GM04504 (cell line): ENCODE measurements at places on chromosomes 6 and 20.
A peak's percentile ranks its signal among the peaks of the same experiment; 100 is the strongest.

DNA sequence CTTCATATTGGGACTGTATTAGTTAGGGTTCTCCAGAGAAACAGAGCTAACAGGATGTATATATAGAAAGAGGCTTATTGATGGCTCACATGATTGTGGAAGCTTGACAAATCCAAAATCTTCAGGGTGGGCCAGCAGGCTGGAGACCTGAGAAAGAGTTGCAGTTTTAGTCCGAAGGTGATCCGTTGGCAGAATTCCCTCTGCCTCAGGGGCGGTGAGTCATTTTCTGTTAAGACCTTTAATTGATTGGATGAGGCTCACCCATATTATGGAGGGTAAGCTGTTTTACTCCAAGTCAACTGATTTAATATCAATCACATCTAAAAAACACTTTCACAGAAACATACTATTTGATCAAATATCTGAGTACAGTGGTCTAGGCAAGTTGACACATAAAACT lies 113.6 kb downstream of the FLRT3 start:
- DNase-seq, result no peak

DNA sequence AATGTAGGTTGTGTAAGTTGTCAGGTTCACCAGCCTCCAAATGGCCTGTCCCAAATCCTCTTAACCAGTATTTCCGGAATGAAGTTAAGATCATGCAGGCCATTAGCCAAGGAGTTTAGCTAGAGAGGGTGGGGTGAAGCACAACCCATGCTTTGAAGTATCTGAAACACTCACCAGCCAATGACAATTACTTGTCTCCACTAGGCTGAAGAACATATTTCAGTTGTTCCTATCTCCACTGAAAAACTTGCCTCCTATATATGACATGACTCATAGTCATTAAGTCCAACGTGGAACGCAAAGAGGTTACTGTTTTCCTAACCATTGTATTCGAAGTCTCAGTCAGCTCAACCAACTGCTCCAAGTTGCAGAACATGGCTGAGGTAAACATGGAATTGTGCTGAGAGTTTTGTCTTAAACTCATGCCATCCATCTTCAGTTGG lies 37.4 kb upstream of the TNFAIP3 start:
- no peak for DNase-seq

DNA sequence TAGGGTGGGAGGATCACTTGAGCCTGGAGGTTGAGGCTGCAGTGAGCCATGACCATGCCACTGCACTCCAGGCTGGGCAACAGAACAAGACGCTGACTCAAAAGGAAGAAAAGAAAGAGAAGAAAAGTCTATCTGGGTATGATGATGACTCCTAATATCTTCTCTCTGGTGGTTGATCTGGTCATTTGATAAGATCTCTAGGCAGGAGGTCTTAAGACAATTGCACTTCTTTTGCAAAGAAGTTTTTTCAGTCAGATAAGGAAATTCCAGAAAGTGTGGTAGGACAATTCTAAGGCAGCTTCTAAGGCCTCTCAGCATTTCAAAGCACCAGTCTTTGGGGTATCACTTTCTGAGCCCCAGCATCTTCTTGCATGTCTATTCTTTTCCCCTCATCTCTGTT lies 7.7 kb upstream of the AIF1 start:
- DNase-seq, result no peak

- DNase-seq, result no peak
Observed at GRCh38 chr20:17482536-17482935, 48.6 kb downstream of the BFSP1 start.

GRCh38 chr20:58709013-58709702 lies 16.6 kb downstream of the NPEPL1 start:
- no peak for DNase-seq

DNA sequence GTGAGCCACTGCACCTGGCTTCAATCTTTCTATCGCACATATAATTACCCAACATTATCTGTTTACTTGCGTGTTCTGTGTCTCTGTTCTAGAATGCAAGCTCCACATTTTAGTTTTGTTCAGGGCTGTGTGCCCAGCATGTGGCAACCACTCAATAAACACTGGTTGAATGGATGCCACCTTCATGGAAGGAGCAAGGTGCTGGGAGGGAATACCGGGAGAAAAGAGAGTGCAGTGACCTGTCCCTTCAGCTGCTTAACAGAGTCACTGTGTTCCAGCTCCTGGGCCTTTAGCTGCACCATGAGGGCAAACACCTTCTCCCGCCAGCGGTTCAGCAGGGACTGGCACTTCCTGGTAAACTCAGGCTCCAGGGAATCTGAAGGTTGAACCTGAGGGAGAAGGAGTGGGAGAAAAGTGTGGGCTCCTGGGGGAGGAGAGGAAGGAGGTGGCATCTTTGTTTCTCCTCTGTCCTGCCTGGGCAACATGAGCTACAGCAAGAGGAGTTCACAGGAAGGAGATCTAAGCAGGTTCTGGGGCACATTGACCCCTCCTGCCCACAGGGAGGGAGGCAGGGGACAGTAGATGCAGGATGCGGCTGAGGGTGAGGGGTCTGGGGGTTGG lies 7.7 kb downstream of the CCHCR1 start:
- DNase-seq, result no peak

- DNase-seq, result no peak
Observed at GRCh38 chr6:131967948-131968347, 16.8 kb upstream of the CCN2 start.

- no peak for DNase-seq
Observed at GRCh38 chr6:35790683-35791082, 6.4 kb downstream of the CLPS start.

- DNase-seq, result peak; percentile 7
Observed at GRCh38 chr6:452301-453067, 60.9 kb downstream of the IRF4 start.

- DNase-seq, result no peak
Observed at GRCh38 chr6:62441182-62441581, 155.2 kb upstream of the KHDRBS2 start.

DNA sequence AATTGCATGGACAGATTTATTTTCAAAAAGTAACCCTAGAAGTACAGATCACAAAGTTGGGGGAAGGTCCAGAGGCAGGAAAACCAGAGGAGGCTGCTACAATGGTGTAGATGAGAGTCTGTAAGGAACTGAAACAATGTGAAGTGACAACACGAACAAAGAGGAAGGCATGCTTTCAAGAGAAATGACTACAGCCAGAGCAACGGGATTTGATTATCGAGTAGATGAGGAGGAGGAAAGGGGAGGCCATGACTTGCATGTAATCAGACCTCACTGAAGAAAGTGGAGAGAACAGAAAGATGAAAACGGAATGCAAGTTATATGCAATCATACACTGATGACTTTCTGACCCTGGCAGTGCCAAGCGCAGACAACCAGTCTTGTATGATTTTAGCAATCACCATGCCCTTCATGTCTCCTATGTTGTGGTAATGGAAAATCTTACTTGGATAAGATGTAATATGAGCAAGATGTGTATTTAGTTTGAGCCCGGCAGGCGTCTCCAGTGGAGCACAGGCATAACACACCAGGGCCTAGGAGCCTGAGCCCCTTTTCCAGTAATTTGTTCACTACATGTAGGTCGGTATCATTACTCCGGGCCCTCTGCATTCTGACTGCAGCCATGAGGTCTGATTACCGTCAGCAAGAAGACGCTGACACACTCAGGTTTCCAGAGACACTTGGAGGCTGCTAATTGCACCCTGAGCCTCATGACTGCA lies 34.0 kb upstream of the FAM83C start:
- DNase-seq, result no peak

DNA sequence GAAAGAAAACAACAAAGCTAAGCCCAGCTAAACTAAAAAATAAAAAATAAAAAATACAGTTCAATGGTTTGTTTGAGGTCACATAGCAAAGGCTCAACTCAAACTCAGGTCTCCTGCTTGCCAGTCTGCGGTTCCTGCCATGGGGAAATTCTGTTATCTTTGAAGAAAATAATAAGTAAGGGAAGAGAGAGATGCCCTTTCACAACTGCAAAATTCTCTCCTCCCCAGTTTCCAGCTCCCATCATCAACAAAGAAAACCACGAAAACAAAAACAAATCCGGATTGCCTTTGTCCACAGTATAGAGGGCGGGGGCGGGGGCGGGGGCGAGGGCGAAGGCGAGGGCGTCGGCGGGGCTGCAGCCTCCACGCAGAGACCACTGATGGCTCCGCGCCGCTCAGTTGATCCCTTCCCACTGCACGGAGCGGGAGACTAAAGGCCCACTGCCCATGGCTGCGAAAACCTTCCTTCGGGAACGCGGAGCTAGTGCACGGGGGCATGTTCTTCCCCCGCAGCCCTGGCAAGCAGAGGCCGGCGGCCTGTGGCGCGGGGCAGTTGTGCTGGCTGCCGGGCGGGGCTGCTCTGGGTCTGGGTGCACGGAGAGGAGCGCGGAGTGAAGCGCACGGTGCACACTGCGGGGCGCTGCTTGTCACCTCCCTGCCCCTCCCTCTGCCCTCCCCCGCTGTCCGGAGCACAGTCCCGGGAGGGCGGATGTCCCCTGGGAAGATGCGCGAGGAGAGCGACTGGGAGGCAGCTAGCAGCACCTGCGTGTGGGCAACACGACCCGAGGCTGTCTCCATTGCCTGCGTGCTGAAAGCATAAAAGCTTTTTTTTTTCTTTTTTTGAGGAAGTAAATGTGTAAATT lies 54.1 kb upstream of the TPD52L1 start:
- no peak for DNase-seq

DNA sequence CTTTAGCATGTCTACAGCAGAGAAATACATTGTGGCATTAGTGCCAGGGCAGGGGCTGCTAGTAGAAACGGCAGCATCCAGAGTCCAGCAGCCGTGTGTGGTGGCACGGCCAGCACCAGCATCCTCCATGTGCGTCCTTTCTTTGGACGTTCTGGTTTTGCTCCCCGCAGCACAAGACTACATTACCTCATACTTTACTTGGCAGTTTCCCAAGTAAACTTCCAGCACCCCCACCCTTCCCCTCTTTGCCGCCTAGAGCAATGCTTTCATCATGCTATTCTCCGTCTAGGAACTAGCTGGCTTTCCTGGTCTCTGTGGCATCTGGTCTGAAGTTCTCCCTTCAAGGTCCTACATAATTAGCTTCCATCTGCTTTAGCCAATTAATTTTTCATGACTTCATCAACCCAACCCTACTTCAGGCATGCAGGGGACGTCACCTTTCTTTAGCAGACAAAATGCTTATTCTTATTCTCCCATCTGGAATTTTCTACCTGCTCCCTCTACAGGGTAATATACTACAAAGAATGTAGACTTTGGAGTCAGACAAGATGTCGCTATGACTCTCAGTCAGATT lies 67.6 kb downstream of the BLOC1S5 start:
- DNase-seq, result no peak

DNA sequence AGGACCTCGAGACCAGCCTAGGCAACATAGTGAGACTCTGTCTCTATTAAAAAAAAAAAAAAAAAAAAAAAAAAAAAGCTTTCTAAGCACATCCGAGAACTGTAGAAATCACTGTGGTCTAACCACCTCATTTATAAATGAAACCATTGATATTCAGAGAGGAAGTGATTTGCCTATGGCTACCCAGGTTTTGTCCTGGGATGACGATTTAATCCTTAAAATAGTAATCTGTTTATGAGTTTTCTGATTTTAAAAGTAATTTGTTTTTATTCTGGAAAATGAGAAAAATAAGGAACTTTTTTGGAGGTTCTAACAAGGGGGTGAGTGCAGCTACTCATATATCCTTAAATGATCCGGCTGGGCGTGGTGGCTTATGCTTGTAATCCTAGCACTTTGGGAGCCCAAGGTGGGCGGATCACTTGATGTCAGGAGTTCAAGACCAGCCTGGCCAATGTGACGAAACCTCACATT lies 6.5 kb upstream of the BTN3A2 start:
- no peak for DNase-seq

GRCh38 chr20:64119681-64120341 lies 12.4 kb upstream of the NPBWR2 start:
- no peak for DNase-seq

DNA sequence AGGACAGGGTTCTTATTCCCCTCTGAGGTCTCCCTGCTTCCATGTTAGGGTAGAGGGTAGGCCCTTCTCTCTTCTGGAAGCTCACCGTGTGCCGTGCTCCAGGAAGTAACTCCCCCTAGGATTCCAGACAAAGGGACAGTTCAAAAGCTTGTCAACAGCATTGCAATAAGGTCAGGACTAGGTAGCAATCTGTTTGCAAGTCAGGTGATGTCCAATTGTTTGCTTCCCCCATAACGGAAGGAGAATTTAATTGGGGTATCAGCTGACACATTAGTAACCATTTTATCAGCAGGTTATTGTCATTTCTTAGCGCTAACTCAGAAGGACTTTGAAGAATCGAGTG lies 41.9 kb downstream of the SYNJ2 start:
- DNase-seq, result no peak

DNA sequence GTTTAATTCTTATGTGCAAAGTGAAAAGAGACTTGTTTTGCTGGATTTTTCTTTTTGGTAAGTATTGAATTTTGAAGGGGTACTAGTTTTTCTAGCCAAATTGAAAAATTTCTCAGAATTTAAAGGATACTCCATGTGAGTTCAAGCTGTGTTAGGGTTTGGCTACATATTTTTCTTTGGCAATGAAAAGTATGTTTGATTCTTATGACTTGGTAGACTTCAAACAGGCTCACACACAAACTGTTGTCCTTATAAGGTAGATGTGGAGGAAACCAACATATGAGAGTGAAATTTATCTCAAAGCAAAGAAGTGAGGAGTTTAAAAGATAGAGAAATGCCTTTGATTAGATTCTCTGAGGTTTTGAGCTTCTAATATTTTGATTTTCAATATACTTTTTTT lies 356.7 kb downstream of the BCKDHB start:
- no peak for DNase-seq

DNA sequence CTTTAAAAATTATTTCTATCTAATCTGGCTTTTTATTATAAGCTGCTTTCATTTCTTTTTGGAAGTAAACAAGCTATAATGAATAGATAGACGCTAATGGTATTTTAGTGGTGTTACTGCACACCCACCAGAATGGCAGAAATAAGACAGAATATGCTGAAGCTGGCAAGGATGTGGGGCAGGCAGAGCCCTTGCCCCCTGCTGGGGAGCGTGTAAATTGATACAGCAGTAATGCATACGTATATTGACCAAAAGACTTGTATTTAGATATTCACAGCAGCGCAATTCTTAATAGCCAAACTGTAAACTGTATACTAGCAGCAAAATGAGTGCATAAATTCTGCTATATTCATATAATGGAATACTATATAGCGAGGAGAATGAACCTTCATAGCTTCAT lies 35.3 kb downstream of the TMEM181 start:
- no peak for DNase-seq

DNA sequence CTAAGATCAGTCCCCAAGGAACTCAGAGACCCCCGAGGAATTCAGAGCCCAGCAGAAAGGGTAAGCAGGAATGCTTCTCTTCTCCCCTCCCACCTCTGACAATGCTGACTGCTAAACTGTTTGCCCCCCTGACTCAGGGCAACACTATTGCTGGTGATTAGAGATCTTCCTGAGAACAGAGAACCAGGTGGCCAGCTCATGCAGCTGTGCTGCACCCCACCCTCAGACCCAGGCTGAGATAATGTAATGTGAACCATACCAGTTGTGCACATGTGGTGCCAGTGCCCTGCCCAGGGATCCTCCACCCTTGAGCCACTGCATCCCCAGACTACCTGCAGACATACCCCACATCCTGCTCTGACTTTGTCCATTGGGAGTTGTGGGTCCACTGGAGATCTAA lies 139.1 kb upstream of the ARG1 start:
- no peak for DNase-seq

- DNase-seq, result no peak
Observed at GRCh38 chr6:48113130-48113529, 2.1 kb upstream of the PTCHD4 start.

- DNase-seq, result no peak
Observed at GRCh38 chr20:46970937-46971630, 76.4 kb downstream of the EYA2 start.

GRCh38 chr6:105642708-105643107 lies 239.8 kb upstream of the PREP start:
- DNase-seq, result no peak
